Dermis microvascular lymphatic vessel endothelial cell (primary cell): ENCODE measurements at places on chromosomes 13 and 19.

- DNase-seq: peak; percentile 87
These were observed 172.4 kb downstream of the VWA8 start for GRCh38 chr13:41788552-41788951.

GRCh38 chr13:21637296-21637695, 33.3 kb upstream of the MICU2 start:
- DNase-seq: no peak

DNA sequence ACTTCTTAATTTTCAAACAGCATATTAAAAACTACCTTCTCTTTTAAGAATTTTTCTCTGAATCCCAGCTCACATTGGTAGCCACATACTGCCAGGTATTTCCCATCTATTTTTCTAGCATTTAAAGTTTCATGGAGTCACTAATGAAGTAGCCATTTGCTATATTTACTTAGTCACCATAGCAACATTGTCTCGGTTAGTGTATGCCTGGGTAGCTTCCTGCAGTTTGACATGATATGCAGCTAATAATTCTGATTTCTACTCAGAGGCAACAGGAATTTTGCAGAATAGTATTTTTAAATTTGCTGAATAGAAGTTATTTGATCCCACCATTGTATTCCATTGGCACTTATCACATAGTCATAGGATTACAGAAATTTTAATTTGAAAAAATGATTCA, 30.9 kb upstream of the KCTD4 start:
- peak; percentile 52 for DNase-seq

DNA sequence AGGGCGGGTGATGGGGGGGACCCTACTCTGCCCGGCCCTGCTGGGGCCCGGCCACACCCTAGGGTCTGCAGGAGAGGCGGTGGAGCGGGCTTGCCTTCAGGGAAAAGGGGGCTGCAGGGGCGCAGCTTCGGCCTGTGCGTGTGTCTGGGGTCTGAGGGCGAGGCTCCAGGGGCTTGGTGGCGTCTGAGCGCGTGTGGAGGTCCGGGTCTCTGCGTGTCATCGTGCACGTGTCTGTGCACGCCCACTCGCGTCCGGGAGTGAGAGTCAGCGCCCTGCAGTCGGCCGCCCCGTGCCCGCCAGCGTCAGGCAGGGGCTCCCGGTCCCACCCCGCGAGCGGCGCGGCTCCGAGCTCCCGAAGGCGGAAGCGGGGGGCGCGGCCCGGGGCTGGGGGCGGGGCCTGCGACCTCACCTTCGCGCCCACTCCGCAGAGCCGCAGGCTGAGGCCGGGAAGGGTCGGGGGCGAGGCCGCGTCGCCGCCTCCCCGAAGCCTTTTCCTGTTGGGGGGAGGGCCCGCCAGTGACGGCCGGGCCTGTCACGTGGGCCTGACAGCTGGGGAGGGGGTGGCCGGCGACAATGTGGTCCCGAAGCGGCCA, at the start of gene ARHGAP45:
Gene ARHGAP45 (plus strand): TSS at position 420 of the 593 bp plus-strand sequence. CDS start 239 bp downstream, outside the sequence.
- DNase-seq: peak; percentile 34

- peak; percentile 74 for DNase-seq
These were observed 697 bp downstream of the HSPH1 start for GRCh38 chr13:31160857-31161556.

DNA sequence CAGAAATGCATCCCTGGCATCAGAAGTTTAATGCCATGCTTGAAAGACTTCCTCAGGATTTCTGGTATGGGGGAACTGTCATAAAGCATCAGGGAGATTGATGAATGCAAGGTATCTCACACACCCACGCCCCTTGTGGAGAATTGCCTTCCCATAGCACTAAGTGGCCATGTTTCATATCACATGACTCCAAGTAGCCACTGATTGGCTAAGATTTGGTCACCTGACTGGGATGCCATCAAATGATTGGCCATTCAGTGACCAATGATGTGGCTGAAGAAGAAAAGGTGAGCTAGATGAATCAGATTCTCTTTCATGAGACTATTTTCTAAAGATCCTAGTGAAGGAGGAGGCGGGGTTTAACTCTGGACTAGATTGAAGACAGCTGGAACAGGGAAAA, 7.3 kb downstream of the KLK8 start:
- DNase-seq: no peak

GRCh38 chr13:42747399-42747873, 33.9 kb upstream of the FAM216B start:
- no peak for DNase-seq

GRCh38 chr13:112868308-112868707, 100.7 kb upstream of the MCF2L start:
- DNase-seq: no peak

- no peak for DNase-seq
These were observed 266.3 kb downstream of the PCDH20 start for GRCh38 chr13:61149331-61149730.

- no peak for DNase-seq
These were observed 855 bp downstream of the UNC13A start for GRCh38 chr19:17687141-17687856.

GRCh38 chr13:52955472-52955874, 73.1 kb upstream of the OLFM4 start:
- no peak for DNase-seq

DNA sequence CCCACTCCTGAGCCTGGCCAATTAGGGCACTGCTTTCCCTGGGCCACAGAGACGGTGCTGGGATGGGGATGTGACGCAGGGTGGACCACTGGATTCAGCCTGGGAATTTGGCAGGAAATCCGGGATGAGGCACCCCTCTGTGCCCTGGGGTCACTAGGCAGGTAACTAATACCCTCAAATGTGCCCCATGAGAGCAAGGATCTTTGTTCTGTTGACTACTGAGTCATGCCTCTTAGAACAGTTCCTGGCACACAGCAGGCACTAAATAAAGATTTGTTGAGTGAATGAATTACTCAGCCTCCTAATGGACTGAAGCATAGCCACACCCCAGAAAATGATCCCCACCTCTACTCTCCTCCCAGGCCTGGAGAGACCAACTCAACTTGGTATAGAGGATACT, 15.9 kb downstream of the OPA3 start:
- DNase-seq: no peak
